Sciatic nerve (tissue), 2 donors: ENCODE measurements at places on chromosomes 5 and 9.

DNA sequence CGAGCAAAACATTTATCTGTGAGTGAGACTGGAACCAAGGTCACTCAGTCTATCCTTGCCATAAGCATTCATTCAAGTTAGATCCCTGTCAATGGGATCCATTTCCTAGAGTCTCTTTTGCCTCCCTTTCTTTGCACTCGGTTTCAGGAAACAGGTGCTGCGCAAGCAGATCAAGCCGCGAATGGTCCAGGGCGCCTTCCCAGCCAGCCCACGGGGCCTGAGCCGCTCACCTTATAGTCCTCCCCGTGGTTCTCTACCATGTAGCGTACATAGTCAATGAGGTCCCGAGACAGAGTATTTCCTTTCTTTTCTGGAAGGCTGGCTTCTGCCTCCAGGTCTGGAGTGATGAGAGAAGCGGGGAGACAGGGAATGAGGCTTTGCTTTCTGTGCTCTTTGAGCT is 3.4 kb downstream of the NOP16 start:
- no peak for DNase-seq

DNA sequence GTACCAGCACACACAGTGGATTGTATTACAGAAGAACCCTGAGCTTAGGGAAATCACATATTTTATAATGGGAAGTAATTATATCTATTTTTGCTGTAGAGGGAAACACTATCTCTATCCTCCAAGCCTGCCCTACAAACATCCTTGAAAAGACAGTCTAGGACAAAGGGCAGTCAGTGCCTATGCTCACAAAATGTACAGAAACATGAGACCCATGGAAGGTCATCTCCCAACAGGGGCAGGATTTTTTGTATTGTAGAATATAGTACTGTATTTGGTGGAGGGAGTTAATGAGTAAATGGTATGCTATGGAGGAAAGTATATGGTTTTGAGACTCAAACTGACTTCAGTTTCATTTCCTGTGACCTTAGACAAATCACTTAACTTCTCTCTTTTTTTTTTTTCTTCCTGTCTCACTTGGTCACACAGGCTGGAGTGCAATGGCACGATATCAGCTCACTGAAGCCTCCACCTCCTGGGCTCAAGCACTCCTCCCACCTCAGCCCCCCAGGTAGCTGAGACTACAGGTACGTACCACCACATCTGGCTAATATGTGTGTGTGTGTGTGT is 5.8 kb upstream of the RAB14 start:
- DNase-seq = no peak

DNA sequence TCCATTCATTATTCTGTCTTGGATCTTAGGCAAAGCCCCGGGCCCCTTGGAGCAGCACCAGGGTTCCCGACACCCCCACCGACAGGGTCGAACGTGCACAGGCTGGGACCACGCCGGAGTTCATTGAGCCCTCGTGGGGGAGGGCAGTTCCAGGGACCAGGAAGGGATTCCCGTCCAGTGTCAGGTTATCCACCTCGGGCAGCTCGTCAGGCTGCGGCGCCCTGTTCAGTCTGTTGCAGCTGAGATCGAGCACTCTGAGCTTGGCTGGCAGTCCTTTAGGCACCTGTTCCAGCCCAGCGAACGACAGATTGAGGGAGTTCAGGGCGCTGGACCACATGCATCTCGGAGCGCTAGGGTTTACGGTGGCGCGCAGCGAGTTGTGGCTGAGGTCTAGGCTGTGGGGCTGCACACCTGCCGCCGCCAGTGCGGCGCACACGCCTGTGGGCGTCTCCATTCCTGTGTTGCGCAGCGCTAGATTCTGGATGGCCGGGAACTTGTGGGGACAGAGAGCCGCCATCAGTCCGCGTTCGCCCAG is 1.1 kb downstream of the CD14 start:
- no peak for DNase-seq

- DNase-seq = no peak
These were observed 15.5 kb downstream of the MEGF9 start for GRCh38 chr9:120698766-120699165.

GRCh38 chr5:77912721-77913120 is 136.6 kb upstream of the TBCA start:
- no peak for DNase-seq

DNA sequence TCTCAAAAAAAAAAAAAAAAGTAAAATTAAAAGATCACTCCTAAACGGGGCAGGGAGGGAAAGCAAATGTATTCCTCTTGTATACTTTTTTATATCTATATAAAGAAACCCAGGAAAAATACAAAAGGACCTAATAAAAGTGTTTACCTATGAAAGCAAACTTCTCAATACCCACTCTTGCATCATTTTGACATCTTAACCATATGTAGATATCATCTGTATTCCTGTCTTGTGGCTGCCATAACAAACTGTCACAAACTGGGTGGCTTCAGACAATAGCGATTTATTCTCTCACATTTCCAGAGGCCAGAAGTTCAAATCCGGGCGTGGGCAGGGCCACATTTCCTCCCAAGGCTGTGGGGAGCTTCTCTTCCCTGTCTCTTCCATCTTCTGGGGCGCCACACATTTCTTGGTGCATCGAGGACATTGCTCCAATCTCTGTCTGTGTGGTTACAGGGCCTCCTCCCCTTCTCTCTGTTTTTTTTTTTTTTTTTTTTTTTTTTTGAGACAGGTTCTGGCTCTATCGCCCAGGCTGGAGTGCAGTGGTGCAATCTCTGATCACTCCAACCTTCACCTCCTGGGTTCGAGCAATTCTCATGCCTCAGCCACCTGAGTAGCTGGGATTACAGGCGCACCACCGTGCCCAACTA is 58.4 kb upstream of the IL17B start:
- no peak for DNase-seq

DNA sequence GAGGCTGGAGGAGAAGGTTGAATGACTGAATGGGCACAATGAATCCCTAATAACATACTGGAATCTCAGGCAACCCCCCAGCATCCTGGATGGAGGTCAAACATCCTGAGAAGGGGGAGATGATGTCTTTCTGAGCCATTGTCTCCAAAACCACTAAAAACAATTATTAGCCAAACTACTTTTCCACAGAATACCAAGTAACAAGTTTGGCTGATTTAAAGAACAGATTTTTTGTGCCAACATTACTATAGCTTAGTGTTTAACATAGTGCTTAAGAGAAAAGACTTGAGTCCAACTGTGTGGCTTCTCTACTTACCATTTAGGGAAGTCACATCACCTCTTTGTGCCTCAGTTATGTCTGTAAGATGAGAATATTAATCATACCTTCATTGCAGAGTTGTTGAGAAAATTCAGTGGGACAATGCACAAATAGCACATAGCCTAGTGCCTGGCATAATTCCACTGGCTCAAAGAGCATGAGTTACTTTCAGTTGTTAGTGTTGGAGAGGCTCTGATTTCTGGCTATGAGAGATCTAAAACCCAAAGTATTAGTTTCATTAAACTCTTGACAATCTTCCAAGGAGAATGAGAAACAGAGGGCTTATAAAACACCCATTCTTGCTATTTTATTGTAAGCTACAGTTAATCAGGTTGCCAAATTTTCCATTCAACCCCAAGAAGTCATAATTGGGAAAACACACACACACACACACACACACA is 111.3 kb upstream of the NR3C1 start:
- DNase-seq = no peak

DNA sequence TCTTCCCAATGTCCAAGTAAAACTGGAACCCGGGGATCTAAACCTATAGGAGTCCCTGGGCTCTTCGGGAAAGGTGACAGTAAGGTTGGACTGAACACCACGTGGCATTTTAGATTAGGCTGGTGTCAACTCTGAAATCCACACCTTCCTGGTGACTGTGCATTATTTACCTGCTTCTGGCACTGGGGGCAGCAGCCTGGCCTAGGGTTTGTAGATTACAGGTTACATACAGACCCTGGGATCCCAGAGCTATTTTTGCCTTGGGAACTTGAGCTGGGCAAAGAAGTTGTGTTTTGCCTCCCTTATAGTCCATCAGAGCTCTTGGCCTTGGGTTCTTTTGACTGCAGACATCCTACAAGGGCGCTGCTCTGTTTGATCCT is 173.2 kb downstream of the DAB2IP start:
- no peak for DNase-seq

DNA sequence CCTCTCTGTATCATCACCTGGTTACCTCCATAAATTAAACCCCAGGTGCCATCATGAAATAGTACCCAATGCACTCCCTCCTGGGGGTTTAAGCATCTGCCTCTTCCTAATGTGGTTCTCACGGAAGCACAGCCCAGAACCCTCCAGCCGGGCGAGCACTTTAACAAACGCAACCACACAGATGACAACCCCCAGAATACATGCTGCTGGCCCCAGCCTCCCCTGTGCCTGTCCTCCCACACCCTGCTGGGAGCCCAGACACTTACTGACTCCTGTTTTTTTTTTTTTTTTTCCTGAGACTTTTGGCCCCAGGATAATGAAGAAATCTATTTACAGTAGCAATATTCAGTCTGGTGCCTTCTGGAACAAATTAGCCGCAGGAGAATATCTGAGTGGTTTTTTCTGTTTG is 50.0 kb upstream of the COL5A1 start:
- no peak for DNase-seq

GRCh38 chr5:171481571-171482433 is 62.4 kb downstream of the FGF18 start:
- no peak for DNase-seq

DNA sequence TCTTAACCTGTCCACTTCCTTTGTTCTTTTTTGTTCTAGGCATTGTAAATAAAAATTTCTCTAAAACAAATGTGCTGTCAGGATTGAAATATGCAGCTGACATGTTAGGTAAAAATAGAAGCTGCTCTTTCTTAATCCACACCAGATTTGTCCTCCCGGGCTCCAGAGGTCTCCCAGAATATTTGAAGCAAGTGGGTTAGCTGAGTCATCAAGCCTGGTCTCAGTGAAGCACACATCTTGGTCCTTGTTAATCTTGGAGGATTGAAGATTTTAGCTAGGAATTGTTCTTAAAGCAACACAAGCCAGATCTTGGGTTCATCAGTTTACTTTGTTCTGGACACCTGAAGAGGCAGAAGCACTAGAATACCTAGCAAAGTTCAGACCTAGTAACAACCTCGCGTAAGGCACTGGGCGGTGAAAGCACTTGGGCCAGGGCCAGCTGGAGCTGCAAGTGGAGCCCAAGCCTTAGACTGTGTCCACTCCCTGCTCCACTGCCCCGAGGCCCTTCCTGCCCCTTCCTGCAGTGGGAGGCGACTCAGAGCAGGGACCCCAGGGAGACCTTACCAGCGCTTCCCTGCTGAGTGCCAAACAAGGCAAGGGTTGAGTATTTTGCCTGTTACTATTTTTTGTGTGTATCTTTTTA is 36.5 kb downstream of the HABP4 start:
- peak; percentile 80 for DNase-seq

DNA sequence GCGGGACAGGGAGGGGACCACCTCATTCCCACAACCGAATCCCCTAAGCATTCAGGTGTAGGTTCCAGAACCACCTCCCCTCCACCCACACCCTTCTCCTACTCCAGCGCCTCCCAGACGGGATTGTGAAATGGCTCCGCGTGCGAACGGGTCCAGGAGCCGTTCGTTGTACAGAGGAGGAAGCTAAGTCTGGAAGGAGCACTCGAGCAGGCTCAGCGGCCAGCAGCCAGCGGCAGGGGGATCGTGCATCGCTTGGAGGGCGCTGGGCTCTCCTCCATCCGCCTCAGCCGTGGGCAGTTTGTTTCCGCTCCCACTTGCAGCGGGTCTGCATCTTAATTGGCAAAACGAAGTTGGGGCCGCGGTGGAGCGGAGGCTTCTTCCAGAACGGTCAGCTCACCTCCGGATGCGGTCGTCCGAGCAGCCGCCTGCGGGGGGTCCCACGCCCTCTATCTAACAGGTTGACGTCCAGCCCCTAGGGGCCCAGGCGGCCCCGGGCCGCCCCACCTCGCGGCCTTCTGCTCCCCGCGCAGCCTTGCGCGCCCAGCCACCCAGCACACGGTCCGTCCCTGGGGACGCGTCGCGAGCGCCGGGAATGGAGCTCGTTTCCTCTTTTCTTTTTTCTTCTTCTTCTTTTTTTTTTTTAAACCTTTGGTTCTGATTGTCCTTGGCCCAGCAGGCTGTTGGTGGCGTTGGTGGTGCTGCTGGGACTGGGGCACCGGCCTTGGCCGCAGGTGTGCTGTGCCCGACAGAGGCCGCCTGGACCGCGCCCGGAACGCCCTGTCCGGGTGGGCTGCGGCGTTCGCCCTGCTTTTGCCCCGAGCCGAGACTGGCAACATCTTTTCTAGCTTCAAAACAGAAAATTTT is 3.9 kb upstream of the BARX1 start:
- no peak for DNase-seq

GRCh38 chr5:1637639-1638481 is 114.1 kb upstream of the LPCAT1 start:
- no peak for DNase-seq

DNA sequence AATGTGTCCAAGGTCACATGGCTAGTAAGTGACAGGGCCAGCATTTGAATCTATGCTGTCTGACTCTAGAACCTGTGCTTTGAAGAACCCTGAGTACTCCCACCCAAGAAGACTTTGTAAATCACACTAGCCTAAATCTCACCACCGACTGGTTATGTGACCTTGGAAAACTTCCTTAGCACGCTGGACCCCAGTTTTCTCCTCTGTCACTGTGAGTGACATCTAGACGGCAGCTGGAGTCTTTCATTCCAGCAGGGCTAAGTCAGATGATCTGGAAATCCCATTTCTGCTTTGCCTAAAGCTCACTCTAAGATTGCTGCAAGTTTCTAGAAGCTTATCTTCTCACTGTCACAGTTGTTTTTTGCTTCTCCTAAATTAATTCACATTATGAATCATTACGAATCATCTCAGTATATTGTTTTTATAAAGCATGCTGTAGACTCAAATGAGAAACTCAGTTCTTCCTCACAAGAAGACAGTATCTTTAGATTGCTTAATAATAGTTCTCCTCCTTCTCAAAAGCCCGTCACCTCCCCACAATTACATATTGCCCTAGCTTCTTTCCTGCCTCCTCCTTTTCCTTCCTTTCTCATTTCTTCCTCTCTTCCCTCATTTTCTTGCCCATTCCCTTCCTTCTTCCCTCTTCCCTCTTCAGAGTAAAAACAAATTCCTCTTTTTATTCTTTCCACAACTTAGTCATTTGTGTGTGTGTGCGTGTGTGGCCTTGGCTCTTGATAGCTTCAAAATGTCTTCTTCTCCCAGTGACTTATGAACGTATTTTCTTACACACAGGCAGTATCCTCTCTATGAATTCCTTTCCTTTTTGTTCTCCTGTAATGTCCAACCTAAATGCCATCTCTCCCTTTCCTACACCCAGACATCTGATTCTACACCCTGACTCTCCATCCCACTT is 16.8 kb downstream of the ALDOB start:
- DNase-seq = no peak
